ENCODE measurements at places on chromosomes 7 and 10. TPM values are rescaled to one million over a fixed set of nuclear protein-coding genes. Genes with fewer than 3 reads are reported as not detected.
A peak's percentile ranks its signal among the peaks of the same experiment; 100 is the strongest.

DNA sequence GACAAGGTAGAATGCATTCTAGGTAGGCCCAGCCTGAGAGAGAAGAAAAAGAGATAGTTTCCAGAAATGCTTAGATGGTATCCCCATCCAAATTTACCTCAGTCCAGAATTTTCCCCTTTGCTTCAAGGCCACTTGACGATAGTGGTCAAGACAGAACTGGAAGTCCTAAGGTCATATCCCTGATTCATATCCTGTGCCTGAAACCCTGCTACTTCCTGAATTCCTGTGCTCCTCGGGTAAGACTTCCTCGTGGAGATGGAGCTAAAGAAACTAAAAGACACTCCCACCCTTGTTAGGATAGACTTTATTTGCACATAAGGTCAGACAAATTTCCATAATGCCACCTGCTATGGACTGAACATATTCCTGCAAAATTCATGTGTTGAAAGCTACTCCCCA is 175.9 kb downstream of the EVX1 start:
- DNase-seq, result no peak
- no peaks in the 10 kb centered on the region for H3K36me3 ChIP-seq
- no peaks in the 10 kb centered on the region for H3K27me3 ChIP-seq

GRCh38 chr10:73759512-73760115 is 15.4 kb downstream of the SEC24C start:
- no peaks in the 10 kb centered on the region for H3K4me1 ChIP-seq
- H3K4me3 ChIP-seq, result no peak overlapping the region
- H3K27ac ChIP-seq, result no peak overlapping the region
- no peaks in the 10 kb centered on the region for H3K27me3 ChIP-seq
- no peak for DNase-seq
- H3K36me3 ChIP-seq, result peaks cover 26% of the 10 kb centered on the region

Gene CNTNAP2
- 0.03 TPM for total RNA-seq

Gene LBX1
- total RNA-seq, result 0.15 TPM

GRCh38 chr7:155963356-155963755 is 151.1 kb upstream of the SHH start:
- H3K36me3 ChIP-seq, result no peaks in the 10 kb centered on the region
- peaks cover 13% of the 10 kb centered on the region for H3K4me1 ChIP-seq
- H3K27ac ChIP-seq, result no peak overlapping the region

- DNase-seq, result no peak
- H3K36me3 ChIP-seq, result peaks cover 3% of the 10 kb centered on the region
- peaks cover 74% of the 10 kb centered on the region for H3K4me1 ChIP-seq
- H3K27ac ChIP-seq, result peak overlapping the region; percentile 88
- no peaks in the 10 kb centered on the region for H3K27me3 ChIP-seq
These were observed 7.3 kb downstream of the MAFK start for GRCh38 chr7:1537535-1538412.

Gene SPACDR
- 1.5 TPM for total RNA-seq

DNA sequence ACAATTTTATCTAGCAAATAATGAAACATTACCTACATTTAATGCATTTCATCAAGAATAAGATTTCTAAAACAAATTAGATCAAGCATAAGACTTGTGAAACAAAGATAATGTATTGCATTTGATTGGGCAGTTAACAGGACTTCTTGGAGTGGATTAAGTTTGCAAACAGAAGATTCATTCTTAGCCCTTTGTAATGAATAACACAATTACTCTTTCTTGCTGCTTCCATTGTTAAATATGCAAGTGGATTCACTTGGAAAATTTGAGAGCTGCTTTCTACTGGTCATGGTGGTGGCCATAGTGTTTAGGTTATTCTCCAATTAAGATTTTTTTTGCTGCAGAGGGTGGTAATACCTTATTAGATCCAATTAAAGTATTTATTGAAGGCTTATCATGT is 6.0 kb downstream of the PPP1R9A start:
- no peaks in the 10 kb centered on the region for H3K36me3 ChIP-seq
- DNase-seq, result no peak
- H3K27me3 ChIP-seq, result peaks cover 4% of the 10 kb centered on the region
- no peak overlapping the region for H3K27ac ChIP-seq
- H3K4me1 ChIP-seq, result peaks cover 4% of the 10 kb centered on the region

Gene SP8
- total RNA-seq, result not detected

DNA sequence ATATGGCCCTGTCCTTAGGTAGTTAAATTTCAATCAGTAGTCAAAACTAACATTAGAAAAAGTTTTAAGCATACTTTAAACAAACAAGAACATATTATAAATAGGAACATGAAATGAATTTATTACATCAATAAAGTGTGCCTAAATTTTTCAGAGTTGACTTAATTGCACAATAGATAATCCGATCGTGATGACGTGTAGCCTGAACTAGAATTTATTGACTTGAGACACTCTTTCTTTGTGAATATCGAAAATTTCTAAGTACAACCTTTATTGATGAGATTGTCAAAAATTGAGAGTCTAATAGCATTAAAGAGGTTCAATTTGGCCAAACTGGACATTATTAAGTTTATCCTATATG is 56.0 kb downstream of the CALD1 start:
- H3K36me3 ChIP-seq, result no peaks in the 10 kb centered on the region
- DNase-seq, result no peak
- no peak overlapping the region for H3K4me3 ChIP-seq
- no peaks in the 10 kb centered on the region for H3K4me1 ChIP-seq
- H3K27me3 ChIP-seq, result no peaks in the 10 kb centered on the region

DNA sequence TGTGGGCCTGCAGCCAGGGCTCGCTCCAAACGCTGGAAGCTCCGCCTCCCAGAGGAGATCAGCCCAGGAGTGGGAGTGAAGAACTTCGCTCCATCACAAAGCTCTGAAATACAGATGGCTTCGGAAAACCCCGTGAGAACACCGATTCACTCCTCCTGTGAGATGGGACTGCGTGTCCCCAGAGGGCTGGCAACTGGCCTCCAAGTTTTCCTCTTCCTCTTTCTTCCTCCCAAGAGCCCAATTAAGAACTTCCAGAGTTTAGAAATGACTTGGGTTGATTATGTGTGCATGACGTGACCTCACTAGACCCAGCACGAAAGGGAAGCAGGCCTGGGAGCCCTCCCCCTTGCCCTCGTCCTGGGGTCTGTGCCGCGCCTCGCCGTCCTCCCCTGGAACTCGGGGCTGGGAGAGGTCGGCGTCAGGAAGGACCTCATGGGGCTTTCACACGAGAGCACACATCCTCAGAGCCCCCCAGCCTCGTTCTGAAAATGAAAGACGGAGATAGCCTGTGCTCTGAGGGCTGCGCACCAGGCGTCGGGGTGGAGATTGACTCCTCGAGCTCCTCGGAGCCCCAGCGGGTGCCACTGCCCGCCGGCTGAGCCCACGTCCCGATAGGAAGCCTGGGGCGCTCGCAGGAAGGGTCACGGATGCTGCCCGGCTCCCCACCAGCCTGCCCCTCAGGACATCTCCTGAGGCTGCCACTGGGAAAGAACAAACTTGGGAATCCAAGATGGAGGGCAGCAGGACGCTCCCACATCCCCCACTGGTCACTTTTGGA is 37.8 kb downstream of the PTPRN2 start:
- no peak overlapping the region for H3K27ac ChIP-seq
- H3K4me1 ChIP-seq, result no peaks in the 10 kb centered on the region
- H3K27me3 ChIP-seq, result no peaks in the 10 kb centered on the region
- DNase-seq, result no peak
- H3K36me3 ChIP-seq, result no peaks in the 10 kb centered on the region
- no peak overlapping the region for H3K4me3 ChIP-seq

DNA sequence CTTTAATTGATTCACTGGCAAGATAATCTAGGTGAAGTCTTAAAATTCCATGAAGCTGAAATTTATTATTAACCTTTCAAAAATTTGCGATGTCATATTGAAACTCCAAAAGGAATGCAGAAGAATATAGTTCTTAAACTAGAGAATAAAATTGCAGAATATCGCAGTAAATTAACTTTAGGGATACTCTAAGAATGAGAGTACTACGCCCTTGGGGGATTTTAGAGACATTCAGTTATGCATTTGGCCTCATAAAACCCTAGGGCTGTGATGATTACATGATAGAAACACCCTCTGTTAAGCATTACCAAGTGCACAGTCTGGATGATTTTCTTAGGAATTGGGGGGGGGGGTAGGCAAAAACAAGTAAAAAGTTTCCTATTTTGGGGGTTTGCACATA is 3.7 kb downstream of the WNT2 start:
- no peak overlapping the region for H3K27ac ChIP-seq
- H3K4me1 ChIP-seq, result peaks cover 5% of the 10 kb centered on the region
- no peak for DNase-seq
- no peaks in the 10 kb centered on the region for H3K36me3 ChIP-seq
- H3K27me3 ChIP-seq, result peaks cover 38% of the 10 kb centered on the region

Gene GFRA1
- 0.10 TPM for total RNA-seq

Gene HABP2
- total RNA-seq, result 0.13 TPM

GRCh38 chr7:28410628-28411531 is 1.4 kb upstream of the CREB5 start:
- no peak overlapping the region for H3K27ac ChIP-seq
- no peak for DNase-seq
- H3K4me1 ChIP-seq, result peaks cover 12% of the 10 kb centered on the region
- H3K4me3 ChIP-seq, result peak overlapping the region; percentile 72

GRCh38 chr7:139861803-139862202 is 32.7 kb downstream of the TBXAS1 start:
- H3K4me1 ChIP-seq, result no peaks in the 10 kb centered on the region
- no peak overlapping the region for H3K4me3 ChIP-seq
- no peaks in the 10 kb centered on the region for H3K36me3 ChIP-seq
- H3K27ac ChIP-seq, result no peak overlapping the region

Gene PYROXD2
- total RNA-seq, result 2.3 TPM

DNA sequence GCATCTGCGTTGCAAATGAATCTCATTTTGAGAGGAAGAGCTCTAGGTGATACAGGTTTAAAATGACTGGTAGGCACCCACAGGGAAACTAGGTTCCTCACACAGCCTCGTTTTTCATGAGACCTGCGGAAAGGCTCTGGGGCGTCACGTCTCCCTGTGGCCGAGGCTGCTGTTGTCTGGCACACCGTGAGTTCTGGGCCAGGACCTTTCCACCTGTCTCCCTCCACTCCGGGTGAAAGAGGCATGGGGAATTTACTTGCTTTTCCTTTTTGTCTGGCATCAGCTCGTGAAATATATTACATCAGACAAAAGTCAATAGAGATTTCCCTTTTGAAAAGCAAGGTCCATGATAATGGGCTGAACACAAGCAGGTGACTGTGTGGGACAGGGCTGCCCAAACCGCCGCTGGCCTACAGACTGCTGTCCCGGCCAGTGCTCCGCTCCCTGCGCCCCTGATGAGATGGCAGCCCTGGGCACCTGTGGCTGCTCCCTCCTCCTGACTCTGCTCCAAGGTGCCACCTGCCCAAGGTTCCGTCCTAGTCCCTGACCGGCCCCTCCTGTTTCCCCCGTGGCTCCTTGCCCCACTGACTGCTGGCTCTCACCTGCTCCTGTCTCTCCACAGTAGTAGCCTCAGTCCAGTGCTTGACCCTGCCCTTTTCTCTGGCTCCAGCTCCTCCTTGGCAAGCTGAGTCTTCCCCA is 109.6 kb downstream of the NKX6-2 start:
- H3K27ac ChIP-seq, result peak overlapping the region; percentile 36
- H3K4me1 ChIP-seq, result peaks cover 4% of the 10 kb centered on the region
- H3K4me3 ChIP-seq, result no peak overlapping the region
- no peaks in the 10 kb centered on the region for H3K27me3 ChIP-seq
- no peak for DNase-seq

Gene NRP1
- total RNA-seq, result 93.4 TPM

GRCh38 chr7:106094780-106095179 is 17.3 kb downstream of the SYPL1 start:
- no peak overlapping the region for H3K4me3 ChIP-seq
- H3K27me3 ChIP-seq, result no peaks in the 10 kb centered on the region
- H3K4me1 ChIP-seq, result no peaks in the 10 kb centered on the region
- no peak for DNase-seq

DNA sequence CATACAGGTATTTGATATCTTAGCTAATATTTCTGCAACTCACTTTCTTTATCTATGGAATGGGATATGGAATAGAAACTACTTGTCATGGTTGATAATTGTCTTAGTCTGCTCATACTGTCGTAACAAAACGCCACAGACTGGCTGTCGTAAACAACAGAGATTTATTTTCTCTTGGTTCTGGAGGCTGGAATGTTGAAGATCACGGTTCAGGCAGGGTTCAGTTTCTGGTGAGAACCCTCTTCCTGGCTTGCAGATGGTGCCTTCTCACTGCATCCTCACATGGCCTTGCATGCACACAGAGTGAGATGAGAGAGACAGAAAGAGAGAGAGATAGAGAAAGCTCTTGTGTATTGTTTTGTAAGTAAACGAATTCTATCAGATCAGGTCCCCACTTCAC is 332.7 kb upstream of the MAGI2 start:
- H3K36me3 ChIP-seq, result no peaks in the 10 kb centered on the region
- H3K27me3 ChIP-seq, result no peaks in the 10 kb centered on the region
- H3K4me3 ChIP-seq, result no peak overlapping the region
- H3K4me1 ChIP-seq, result no peaks in the 10 kb centered on the region
- no peak overlapping the region for H3K27ac ChIP-seq

Gene SEC23IP
- 132 TPM for total RNA-seq

GRCh38 chr10:60008816-60009215 is 102.5 kb upstream of the CCDC6 start:
- H3K4me1 ChIP-seq, result no peaks in the 10 kb centered on the region
- peaks cover 5% of the 10 kb centered on the region for H3K27me3 ChIP-seq
- no peaks in the 10 kb centered on the region for H3K36me3 ChIP-seq
- no peak overlapping the region for H3K4me3 ChIP-seq
- no peak overlapping the region for H3K27ac ChIP-seq
- no peak for DNase-seq

DNA sequence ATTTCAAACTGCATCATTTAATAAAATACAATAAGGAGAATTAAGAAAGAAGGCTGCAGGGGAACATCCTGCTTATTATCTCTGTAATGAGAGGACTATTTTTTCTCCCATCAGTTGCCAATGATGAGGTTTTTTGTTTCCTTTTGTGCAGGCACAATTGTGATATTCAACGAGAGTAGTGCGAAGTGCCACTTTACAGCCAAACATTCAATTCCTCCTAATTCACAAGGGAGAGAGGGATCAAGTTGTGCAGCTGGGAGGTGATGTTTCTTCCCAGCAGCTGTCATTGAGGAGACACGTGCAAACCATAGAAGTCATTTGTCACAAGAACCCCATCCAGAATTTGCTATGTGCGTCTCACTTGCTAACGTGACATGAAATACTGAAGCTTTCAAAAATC is 81.6 kb upstream of the ICA1 start:
- no peaks in the 10 kb centered on the region for H3K27me3 ChIP-seq
- no peak for DNase-seq
- H3K4me1 ChIP-seq, result no peaks in the 10 kb centered on the region
- no peak overlapping the region for H3K27ac ChIP-seq
- no peaks in the 10 kb centered on the region for H3K36me3 ChIP-seq

DNA sequence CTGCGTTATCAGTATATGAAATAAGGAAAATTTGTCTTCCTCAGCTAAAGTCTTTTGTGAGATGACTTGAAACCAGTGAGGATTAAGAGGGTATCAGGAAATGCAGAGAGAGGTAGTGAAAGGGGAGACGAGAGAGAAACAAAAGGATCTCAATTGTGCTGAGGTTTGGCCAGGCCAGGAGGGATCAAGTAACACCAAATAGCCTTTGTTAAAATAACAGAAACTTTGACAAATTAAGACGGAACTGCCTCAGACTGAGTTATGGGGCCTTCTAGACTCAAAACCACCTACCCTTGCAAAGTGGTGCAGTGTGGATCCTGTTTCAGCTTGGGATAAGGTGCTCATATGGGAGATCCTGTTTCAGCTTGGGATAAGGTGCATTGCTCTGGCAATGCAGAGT is 263.1 kb downstream of the CREB5 start:
- no peak for DNase-seq
- H3K4me1 ChIP-seq, result no peaks in the 10 kb centered on the region
- no peaks in the 10 kb centered on the region for H3K27me3 ChIP-seq
- H3K36me3 ChIP-seq, result no peaks in the 10 kb centered on the region

GRCh38 chr7:142795339-142795863 is 24.6 kb downstream of the PRSS2 start:
- no peak for DNase-seq
- H3K4me1 ChIP-seq, result no peaks in the 10 kb centered on the region
- H3K27ac ChIP-seq, result no peak overlapping the region
- no peaks in the 10 kb centered on the region for H3K36me3 ChIP-seq
- H3K27me3 ChIP-seq, result peaks cover 49% of the 10 kb centered on the region

Measured in Panc1 (cell line).